GM03348 (cell line): ENCODE measurements at places on chromosomes 11 and 22.

GRCh38 chr11:73752216-73752867, 8.5 kb downstream of the RAB6A start:
- DNase-seq, result no peak

- DNase-seq, result no peak
Observed at GRCh38 chr22:25898707-25899365, 156.8 kb downstream of the MYO18B start.

GRCh38 chr11:120605469-120605868, 93.9 kb downstream of the GRIK4 start:
- DNase-seq, result no peak

DNA sequence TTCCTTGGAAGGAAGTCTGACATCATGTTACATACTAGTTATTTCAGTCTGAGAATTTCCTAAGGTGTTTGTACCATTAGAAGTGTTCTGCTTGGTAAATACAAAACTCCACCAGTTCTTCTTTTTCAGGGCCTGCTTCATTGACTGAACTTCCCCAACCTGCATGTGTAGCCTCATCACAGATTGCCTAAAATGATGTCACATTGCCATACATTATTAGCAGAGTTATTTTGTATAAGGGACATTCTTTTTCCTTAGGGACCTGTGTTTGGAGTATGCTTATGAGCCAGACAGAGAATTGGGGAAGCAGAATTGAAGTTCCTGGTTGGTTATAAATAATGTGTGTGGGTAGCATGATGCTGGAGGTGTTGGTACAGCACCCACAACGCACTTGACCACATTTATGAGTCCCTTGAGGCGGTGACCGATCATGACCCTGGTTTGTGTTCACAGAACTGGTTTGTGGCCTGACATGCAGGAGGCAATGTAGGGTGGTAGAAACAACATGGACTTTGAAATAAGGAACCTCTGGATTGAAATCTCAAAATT, 16.4 kb upstream of the MMP7 start:
- DNase-seq, result no peak

- DNase-seq, result no peak
Observed at GRCh38 chr11:91966368-91966767, 258.2 kb upstream of the FAT3 start.

DNA sequence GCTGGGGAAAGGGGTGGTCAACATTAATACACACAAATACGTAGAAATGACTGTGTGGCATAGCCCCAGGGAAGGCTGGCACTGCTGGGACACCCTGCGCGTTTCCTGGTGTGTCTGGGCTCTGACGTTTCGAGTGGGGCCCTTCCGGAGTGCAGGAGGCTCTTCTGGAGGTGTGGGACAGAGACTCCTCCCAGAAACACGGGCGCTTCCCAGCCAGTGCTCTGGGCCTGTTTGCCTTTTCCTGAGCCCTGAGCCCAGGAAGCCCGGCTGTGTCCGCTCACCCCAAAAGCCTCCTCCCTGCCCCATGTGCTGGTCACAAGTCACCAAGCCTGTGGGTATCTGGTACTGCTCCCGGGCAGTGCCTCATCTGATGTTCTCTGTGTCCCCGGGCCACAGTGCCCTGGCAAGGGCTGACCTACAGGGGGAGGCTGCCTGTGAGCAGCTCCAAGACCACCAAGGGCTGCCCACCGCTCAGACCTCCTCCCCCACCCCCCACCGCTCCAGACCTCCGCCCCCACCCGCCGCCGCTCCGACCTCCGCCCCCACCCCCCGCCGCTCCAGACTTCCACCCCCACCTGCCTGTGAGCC, 1133.3 kb downstream of the BRD1 start:
- DNase-seq, result no peak

DNA sequence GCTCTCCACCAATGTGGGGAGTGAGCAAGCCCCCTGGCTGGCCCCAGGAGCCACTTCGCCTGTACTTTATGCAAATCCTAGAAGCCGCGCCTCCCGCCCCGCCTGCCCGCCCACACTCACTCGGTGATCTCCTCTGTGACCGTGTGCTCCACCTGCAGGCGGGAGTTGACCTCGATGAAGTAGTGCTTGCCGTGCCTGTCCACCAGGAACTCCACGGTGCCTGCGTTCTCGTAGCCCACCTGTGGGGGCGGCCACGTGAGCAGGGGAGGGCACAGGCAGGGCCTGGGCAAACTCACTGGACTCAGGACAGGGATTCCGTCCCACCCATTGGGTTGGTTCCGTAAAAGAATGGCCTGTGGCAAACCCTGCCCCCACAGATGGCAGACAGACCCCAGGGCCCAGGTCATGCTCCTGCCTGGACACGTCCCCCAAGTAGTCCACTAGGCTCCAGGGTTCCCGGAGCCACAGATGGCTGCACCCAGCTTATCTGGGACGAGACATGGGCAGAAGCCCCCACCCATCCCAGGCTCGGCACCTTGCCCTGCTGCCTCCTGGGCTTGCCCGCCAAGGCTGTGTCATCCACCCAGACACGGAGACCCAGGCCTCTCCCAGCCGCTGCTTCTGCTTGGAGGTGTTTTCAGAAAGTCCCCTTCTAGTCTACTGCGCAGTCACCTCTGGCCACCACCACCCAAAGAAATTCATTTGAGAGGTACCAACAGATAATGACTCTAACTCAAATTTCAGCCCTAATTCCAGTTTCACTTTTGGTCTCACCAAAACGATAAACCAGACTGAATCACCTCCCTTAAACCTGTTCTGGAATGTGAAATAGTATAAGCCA, 12.1 kb downstream of the LRFN4 start:
- DNase-seq, result no peak

DNA sequence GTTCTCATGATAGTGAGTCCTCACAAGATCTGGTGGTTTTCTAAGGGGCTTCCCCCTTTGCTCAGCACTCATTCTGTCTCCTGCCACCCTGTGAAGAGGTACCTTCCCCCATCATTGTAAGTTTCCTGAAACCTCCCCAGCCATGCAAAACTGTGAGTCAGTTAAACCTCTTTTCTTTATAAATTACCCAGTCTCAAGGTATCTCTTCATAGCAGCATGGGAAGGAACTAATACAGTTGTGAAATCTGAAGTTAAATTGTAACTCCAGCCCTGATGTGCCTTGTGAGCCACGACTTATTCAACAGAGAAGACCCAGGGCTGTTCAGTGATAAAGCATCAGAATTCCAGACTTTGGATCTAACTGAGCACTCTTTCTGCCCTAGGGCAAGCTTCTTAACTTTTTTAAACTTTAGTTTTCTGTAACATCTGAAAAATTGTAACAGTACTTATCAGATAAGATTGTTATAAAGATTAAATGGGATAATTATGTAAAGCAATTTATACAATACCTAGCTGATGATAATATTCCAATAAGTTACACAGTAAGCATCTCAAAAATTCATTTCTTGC, 220.0 kb downstream of the TRPC6 start:
- DNase-seq, result no peak

GRCh38 chr11:122793515-122793914, 44.8 kb upstream of the CRTAM start:
- no peak for DNase-seq

GRCh38 chr22:30481711-30482110, 9.9 kb upstream of the SEC14L3 start:
- peak; percentile 50 for DNase-seq

- peak; percentile 79 for DNase-seq
Observed at GRCh38 chr11:2700415-2701211, 819 bp upstream of the KCNQ1OT1 start.

- no peak for DNase-seq
Observed at GRCh38 chr11:112727341-112727841, 233.8 kb upstream of the NCAM1 start.

- DNase-seq, result peak; percentile 44
Observed at GRCh38 chr11:122910775-122911174, 28.2 kb downstream of the JHY start.

GRCh38 chr22:21754523-21754922, 18.9 kb upstream of the YPEL1 start:
- peak; percentile 29 for DNase-seq

DNA sequence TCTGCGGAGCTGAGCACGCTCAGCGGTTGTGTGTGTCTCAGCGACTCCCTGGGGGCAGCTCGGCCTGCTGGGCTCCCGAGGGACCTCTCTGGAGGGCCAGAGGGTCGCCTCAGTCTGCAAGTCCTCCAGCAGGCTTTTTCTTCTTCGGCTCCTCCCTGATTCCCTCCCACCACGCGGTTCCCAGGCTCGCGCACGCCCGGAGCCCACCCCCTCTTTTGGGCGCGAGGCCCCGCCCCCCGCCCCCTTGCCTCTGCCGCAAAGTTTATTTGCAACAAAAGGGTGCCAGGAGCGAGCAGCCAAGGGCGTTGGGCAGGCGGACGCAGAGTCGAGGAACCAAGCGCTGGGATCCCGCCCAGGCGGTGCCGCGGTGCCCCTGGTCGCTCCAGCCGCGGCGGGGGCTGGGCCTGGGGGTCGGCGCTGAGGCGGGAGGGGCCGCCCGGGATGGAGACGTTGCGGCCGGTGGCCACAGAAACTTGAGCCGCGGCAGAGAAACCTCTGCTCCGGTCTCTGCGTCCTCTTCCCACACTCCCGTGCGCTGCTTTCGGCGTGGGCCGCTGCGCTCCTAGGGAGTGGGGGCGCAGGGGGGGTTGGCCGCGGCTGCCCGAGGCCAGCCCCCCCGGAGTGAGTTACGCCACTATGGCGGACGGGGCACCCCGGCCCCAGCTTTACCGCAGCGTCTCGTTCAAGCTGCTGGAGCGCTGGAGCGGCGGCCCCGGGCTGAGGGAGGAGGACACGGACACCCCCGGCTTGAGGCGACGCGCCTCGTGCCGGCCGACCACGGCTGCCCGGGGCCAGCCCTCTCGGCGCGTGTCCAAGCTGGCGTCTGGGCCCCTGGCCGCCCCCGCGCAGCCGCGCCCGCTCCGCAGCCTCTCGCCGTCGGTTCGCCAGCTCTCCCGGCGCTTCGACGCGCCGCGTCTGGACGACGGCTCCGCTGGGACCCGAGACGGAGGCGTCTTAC, at the start of gene ARHGEF17:
Gene ARHGEF17, plus strand, starts transcription at position 274 of the 958 bp plus-strand sequence. Its CDS starts 363 bp downstream, at position 637.
- peak; percentile 92 for DNase-seq

DNA sequence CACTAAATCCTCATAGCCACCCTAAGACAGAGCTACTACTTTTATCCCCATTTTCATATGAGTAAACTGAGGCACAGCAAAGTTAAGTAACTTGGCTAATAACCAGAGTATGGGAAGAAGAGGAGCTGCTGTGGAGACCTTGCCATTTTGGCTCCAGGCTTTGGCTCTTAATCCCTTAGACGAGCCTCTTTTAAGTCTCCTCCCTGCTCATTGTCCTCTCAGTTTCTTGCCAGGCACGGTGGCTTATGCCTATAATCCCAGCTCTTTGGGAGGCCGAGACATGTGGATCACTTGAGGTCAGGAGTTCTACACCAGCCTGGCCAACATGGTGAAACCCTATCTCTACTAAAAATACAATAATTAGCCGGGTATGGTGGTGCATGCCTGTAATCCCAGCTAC, 78.6 kb downstream of the PRR5L start:
- DNase-seq, result no peak

DNA sequence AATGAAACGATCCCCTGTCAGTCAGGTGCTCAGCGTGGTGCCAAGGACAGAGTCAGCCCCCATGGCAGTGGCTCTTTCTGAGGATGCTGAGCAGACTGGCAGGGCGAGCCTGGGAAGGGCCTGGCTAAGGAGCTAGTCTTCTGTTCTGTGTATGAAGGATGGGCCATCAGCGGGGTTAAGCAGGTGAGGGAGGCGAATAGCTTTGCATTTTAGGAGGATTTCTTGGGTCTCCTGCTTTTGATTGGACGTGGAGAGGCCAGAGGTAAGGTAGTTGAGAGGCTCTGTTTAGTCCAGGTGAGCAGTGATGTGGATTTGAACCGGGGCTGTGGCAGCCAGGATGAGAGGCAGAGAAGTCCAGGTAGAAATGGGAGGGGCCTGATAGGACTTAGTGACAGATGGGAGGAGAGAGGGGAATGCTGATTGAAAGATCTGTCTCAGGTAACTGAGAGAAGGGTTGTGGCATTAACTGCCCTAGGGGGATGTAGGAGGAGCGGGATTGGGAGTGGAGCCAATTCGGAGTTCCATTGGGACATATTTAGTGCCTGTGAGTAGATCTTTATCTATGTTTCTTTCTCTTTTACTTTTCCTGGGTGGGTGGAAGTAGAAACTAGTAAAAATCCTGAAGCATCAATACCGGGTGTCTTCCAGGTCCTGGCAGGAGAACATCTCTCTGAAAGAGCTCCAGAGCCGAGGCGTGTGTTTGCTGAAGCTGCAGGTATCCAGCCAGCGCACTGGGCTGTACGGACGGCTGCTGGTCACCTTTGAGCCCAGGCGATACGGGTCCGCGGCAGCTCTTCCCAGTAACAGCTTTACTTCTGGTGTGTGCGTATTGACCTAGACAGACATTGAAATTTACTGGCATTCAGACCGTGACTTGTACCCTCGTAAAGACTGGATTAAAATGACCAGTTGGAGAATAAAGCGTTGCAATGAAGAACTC, 2.0 kb downstream of the IGHMBP2 start:
- DNase-seq, result no peak

DNA sequence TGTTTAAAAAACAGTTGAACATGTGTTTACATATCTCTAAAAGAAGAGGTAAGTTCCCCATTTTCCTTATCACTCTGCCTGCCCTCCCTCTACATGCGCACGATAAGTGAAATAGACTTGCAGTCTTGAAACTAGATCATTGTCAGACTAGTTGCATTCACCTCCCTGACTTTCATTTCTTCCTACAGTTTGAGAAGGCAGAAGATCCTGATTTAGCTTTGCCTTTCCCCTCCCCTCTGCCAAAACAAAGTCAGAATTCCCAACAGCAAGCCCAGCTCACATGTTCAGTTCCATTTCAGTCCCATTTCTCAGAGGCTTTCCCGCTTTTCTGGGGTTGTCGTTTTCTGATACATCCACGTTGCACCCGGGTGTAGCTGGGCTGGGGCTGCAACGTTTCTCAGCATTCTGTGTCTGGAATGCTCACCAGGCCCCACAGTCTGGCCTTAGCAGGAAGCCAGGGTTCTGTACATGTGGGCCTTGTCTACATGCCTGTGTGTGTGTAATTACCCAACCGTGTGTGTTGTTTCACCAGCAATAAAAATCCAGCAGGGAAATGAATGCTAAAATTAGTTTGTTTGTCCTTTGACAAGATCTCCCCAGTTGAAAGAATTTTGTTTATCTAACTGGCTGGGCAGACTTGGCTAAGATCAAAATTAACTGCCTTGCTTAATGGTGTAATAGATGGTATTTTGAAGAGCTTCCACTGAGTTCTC, 179.2 kb downstream of the DBX1 start:
- peak; percentile 63 for DNase-seq
